ENCODE measurements at places on chromosomes 13 and 19. TPM values are rescaled to one million over a fixed set of nuclear protein-coding genes. Genes with fewer than 3 reads are reported as not detected.

EHD2 gene
- not detected for total RNA-seq

ABHD13 gene
- 3.3 TPM for total RNA-seq

CYP4F8 gene
- not detected for total RNA-seq

ATP8A2 gene
- total RNA-seq, result 0.15 TPM

PIBF1 gene
- 32.1 TPM for total RNA-seq

SEMA6B gene
- total RNA-seq, result not detected

IQCN gene
- 1.1 TPM for total RNA-seq

PEG3 gene
- total RNA-seq, result not detected

ZNF793 gene
- total RNA-seq, result 0.53 TPM

ADAMTSL5 gene
- total RNA-seq, result not detected

- DNase-seq, result no peak
Observed at GRCh38 chr13:106145997-106146864, 389.2 kb downstream of the EFNB2 start.

GRCh38 chr13:112699322-112699918 lies 9.6 kb downstream of the ATP11A start:
- no peak for DNase-seq

- peak; percentile 6 for DNase-seq
Observed at GRCh38 chr13:49925881-49926418, 10.2 kb downstream of the SPRYD7 start.

DNA sequence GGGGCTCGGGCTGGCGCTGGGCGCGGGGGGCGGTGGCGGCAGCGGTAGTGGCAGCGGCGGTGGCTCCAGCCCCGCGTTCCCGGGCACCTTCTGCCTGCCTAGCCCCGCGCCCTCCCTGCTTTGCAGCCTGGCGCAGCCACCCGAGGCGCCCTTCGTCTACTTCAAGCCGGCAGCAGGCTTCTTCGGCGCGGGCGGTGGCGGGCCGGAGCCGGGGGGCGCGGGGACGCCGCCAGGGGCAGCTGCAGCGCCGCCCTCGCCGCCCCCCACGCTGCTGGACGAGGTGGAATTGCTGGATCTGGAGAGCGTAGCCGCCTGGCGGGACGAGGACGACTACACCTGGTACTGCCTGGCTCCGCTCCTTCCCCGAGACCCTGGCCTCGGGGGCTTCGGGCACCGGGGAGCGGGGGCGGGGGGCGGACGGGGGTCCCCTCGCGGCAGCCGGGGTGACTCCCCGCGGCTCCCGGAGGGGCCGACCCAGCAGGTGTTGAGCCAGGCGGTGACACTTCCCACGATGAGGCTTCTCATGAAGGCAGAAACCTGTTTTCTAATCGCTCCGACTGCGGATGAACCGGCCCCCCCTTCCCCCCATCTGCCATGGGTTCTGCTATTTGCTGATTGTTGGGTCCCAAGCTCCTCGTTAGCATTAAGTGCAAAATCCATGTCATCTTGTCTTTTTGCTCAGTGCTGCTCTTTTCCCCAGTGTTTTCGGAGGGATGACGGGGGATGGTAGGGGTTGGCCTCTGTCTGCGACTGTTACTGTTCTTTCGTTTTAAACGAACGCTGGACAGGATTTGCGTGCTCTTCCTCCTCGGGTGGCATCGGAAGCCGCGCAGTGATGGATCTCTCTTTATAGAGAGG lies 943 bp downstream of the SLAIN1 start:
- DNase-seq, result peak; percentile 73

DNA sequence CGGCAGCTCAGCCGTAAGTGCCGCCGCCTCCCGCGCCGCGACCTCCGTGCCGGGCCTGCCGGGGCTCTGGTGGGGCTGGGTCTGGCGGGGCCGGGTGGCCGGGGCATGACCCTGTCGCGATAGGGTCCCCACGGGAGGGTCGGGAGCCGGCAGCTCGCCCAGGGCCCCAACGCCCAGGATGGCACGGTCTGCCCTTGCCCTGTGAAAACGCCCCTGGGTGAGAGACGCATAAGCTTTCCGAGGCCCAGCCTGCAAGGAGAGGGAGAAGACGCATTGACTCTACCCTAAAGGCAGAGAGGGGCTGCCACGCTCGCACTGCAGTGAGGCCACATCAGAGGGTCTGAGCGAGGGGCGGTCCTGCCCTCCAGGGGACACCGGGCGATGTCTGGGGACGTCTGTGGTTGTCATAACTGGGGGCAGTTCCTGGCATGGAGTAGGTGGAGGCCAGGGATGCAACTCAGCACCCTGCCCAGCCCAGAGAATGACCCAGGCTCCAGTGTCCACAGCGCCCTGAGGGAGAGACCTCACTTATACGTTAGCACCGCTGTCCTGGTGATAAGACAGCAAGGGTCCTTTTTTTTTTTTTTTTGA lies 539 bp downstream of the ZNF554 start:
- DNase-seq, result peak; percentile 23

- no peak for DNase-seq
Observed at GRCh38 chr13:51770160-51770559, 33.8 kb downstream of the DHRS12 start.

DNA sequence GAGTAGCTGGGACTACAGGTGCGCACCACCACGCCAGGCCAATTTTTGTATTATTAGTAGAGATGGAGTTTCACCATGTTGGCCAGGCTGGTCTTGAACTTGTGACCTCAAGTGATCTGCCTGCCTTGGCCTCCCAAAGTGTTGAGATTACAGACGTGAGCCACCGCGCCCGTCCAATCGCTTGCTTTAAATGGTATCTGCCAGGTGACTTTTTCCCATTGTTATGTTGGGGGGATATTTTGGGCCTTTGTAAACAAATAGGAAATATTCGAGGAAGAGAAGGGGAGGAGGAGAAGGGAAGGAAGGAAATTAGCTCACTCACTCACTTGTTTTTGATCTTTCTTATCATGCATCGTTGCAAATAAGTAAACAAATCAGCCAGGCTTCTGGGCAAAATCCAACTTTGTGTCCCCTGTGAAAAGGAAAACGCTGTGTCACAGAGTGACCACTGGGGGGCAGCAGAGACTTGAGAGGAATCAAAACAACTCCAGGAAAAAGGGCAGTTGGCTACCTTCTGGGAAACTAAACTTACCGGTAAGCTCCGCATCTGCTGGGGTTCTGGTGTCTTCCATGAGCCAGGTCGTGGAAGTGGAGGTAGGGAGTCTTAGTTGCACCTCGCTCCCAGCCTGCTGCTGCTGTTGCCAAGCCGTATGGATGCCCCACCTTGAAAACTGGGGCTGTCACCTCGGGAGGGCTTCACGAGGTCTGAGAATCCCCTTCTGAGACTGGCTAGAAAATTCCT lies 9.3 kb upstream of the RANBP3 start:
- DNase-seq, result peak; percentile 79

DNA sequence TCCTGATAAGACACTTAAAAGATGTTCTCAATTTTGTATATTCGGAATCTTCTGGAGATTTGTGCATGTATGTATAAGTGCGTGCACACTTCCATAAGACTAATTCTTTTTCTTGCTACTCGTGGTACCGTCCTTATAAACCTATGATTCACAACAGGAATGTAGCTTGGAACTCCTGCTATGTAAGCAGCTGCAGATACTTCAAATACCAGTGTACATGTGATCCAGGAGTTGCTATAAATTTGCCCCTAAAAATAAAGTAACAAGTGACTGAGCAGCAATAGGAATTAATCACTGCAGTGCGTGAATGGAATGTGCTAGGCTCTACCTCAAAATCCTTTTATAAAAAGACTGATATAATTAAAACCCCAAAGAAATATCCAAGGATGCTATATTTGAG lies 214.9 kb downstream of the KLF5 start:
- DNase-seq, result no peak

DNA sequence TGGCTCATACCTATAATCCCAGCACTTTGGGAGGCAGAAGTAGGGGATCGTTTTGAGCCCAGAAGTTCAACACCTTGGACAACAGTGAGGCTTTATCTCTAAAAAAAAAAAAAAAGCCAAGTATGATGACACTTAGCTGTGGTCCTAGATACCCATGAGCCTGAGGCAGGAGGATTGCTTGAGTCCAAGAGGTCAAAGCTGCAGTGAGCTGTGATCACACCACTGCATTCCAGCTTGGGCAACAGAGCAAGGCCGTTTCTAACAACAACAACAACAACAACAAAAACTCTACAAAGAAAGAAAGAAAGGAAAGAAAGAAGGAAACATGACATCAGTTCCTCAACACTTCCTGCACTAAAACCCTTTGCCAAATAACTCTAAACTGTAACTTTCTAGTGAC lies 265.1 kb upstream of the DACH1 start:
- DNase-seq, result no peak

DNA sequence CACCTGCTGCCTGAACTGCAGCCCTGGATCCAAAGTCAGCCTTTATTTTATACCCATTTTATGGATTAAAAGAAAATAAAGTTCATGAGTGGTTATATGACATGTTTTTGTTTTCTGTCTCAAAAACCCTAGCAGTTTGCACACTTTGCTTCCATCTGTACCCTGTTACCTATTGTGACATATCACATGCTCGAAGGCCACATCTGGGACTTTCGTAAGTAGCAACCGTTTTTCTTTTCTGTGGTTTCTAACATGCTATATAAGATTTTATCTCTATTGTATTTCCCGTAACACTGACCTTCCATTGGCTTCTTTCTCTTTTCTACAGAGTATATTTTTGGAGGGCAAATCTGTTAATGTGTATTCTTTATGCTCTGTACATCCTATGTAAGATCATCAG lies 1007.2 kb downstream of the PCDH9 start:
- DNase-seq, result peak; percentile 44

GRCh38 chr19:55457683-55458457 lies 3.6 kb downstream of the ISOC2 start:
- no peak for DNase-seq

GRCh38 chr13:23608701-23609413 lies 38.6 kb downstream of the TNFRSF19 start:
- DNase-seq, result no peak

- DNase-seq, result no peak
Observed at GRCh38 chr19:46383846-46384245, 29.5 kb downstream of the CCDC8 start.

GRCh38 chr13:51246025-51246417 lies 23.8 kb downstream of the FAM124A start:
- DNase-seq, result no peak

- no peak for DNase-seq
Observed at GRCh38 chr19:7255631-7256030, 38.6 kb downstream of the INSR start.

GRCh38 chr13:112721198-112722104 lies 31.6 kb downstream of the ATP11A start:
- DNase-seq, result no peak

GRCh38 chr19:51887522-51888498 lies at the start of gene ZNF577:
ZNF577 (minus strand) TSS chr19:51887951; CDS start chr19:51880382, 7,569 bp downstream.
- no peak for DNase-seq

DNA sequence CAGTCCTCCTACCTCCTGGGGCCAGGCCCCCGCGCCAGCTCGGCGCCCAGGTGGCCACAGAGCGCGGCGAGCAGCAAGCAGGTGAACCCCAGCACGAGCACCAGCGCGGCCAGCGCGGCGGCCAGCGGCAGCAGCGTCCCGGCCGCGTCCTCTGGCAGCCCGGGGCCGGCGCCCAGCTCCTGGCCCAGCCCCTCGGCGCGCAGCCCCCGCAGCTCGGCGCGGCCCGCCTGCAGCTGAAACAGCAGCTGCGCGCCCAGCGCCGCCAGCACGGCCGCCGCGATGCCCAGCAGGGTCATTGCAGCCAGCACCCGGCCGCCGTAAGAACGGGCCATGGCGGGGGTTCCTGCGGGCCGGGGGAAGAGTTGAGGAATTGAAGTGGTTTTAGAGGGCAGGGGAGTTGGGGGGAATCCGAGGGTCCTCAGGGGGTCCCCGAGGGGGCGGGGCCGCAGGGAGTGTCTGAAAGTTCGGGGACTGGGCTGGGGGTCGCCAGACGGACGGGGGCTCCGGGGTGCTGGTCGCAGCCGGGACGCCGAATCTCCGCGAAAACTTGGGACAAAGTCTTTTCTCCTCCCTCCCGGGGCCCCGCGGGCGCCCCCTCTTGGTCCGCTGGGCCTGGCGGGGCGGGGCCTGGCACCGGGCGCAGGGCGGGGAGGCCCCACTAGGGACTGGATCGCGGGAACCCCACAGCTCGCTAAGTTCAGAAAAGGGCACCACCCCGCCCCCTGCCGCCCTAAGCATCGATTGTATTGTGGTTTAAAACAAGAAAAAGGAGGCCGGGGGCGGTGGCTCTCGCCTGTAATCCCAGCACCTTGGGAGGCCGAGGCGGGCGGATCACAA lies at the start of gene TMEM221:
TSS of gene TMEM221 (minus strand) at position 538 of the 837 bp plus-strand sequence. CDS start at position 332, 206 bp downstream.
- peak; percentile 18 for DNase-seq

DNA sequence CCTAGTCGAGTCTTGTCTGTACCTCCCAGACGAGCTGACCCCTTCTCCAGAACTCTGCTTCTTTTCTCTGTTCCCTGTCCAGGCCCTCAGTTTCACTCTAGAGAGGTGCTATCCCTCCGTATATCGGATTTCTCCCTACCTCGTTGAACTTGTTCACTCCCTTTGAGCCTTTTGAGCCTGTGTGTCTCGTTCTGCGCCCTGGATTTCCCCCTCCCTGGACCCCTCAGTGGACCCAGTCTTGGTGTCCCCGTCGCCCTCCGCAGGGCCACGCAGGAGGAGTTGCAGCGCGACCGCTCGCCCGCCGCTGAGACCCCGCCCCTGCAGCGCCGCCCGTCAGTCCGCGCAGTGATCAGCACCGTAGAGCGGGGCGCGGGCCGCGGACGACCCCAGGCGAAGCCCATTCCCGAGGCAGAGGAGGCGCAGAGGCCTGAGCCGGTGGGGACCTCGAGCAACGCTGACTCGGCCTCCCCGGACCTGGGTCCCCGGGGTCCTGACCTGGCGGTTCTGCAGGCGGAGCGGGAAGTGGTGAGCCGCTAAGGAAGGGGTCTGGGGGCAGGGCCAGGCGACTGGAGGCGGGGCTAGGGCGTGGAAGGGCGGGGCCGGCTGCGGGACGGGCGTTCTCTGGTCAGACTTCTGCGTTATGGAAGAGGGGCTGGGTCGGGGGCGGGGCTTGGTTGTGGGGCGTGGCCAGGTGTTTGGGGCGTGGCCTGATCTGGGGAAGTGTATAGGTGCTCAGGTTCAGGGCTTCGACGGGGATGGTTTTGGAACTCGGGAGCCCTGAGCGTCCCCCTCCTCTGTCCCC lies 5.5 kb downstream of the EPS8L1 start:
- DNase-seq, result peak; percentile 90

DNA sequence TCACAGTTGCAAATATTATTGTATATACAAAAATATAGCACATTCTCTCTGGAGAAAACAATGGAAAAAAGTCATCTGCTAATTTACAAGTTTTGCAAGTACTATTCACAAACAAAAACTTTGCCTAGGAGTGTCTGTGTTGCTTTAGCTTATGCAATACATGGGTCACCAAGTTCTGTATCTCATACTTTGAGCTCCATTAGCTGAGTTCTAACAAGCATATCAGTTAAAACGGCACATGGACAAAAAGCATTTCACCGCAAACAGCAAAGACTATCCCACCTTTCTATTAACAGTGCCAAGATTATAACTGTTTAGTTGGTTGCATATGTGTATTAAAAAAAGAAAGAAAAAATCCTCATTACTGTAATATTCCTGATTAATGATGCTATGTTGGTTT lies 4.6 kb downstream of the SPRY2 start:
- DNase-seq, result no peak

- DNase-seq, result no peak
Observed at GRCh38 chr19:3836887-3837286, 32.0 kb downstream of the ZFR2 start.

- DNase-seq, result no peak
Observed at GRCh38 chr19:2282062-2282861, at the start of gene PEAK3. PEAK3 (minus strand) TSS chr19:2282175; CDS start chr19:2280931, 1,244 bp downstream.

GRCh38 chr13:103066781-103067345 lies 646 bp upstream of the SLC10A2 start:
- DNase-seq, result no peak

- DNase-seq, result no peak
Observed at GRCh38 chr19:47713046-47714021, at the start of gene EHD2. EHD2 (plus strand) TSS chr19:47713422; CDS start chr19:47716613, 3,191 bp downstream.

GRCh38 chr13:89726690-89727435 lies 1620.6 kb upstream of the MIR17HG start:
- DNase-seq, result no peak

- DNase-seq, result no peak
Observed at GRCh38 chr13:46168341-46168740, 13.6 kb downstream of the LCP1 start.

Measured in OCI-LY7 (cell line).